SJSA1 (cell line): ENCODE measurements at places on chromosomes 2 and 18. TPM values are rescaled to one million over a fixed set of nuclear protein-coding genes. Genes with fewer than 3 reads are reported as not detected.

- no peak for DNase-seq
- H3K27ac ChIP-seq: no peak overlapping the region
- H3K36me3 ChIP-seq: peaks cover 11% of the 10 kb centered on the region
- peaks cover 5% of the 10 kb centered on the region for H3K4me1 ChIP-seq
- no peaks in the 10 kb centered on the region for H3K27me3 ChIP-seq
These were observed 1.7 kb downstream of the MIB1 start for GRCh38 chr18:21742315-21742687.

DNA sequence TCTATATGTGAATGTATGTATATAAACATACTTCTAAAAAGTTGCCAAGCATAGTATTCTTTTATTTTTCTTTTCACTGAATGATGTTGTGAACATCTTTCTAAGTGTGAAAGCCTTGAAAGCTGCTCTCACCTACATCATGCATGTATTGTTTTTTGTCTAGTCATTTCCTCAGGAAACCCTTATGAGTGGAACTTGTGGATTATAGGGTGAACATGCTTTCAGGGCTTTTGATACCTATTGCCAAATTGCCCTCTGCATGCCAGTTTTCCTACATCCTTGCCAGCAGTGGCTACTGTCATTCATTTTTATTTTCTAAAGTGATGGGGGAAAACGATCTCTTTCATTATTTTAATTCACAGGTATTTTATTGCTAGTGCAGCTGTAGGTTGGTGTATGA lies 78.3 kb downstream of the ADAM23 start:
- H3K4me1 ChIP-seq: no peaks in the 10 kb centered on the region
- no peak overlapping the region for H3K27ac ChIP-seq
- H3K4me3 ChIP-seq: no peak overlapping the region
- DNase-seq: no peak
- no peaks in the 10 kb centered on the region for H3K27me3 ChIP-seq
- H3K36me3 ChIP-seq: no peaks in the 10 kb centered on the region

The CFAP221 gene
- total RNA-seq: not detected in 2 replicates

DNA sequence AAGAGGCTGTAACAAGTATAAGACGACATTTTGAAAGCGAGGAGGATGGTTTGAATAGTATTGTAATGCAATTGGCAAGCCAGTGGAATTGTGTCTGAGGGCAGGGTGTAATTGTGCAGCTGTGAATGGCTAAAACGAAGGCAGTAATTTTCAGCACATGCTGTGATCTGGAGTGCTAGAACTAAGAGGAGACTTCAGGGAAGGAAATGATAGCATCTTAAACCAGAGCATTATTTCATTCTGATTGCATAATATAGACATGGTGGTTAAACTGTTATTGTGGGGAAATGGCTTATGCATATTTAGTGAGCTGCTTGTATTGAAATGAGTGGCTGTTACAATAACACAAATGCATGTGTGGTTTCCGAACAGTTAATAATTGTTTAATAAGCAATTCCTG lies 36.3 kb downstream of the THSD7B start:
- no peaks in the 10 kb centered on the region for H3K36me3 ChIP-seq
- H3K27me3 ChIP-seq: no peaks in the 10 kb centered on the region
- no peak for DNase-seq
- H3K27ac ChIP-seq: no peak overlapping the region

- no peaks in the 10 kb centered on the region for H3K36me3 ChIP-seq
- no peaks in the 10 kb centered on the region for H3K27me3 ChIP-seq
- no peak overlapping the region for H3K27ac ChIP-seq
These were observed 226.9 kb upstream of the THSD7B start for GRCh38 chr2:136538489-136538888.
